ENCODE measurements at places on chromosomes 12 and 14. TPM values are rescaled to one million over a fixed set of nuclear protein-coding genes. Genes with fewer than 3 reads are reported as not detected.

Gene IKZF4
- total RNA-seq, result 8.2 TPM

Gene RNFT2
- total RNA-seq, result 15.8 TPM

Gene KMT2D
- 49.0 TPM for total RNA-seq

Gene CNPY2
- 57.3 TPM for total RNA-seq

Gene TPH2
- not detected for total RNA-seq

DNA sequence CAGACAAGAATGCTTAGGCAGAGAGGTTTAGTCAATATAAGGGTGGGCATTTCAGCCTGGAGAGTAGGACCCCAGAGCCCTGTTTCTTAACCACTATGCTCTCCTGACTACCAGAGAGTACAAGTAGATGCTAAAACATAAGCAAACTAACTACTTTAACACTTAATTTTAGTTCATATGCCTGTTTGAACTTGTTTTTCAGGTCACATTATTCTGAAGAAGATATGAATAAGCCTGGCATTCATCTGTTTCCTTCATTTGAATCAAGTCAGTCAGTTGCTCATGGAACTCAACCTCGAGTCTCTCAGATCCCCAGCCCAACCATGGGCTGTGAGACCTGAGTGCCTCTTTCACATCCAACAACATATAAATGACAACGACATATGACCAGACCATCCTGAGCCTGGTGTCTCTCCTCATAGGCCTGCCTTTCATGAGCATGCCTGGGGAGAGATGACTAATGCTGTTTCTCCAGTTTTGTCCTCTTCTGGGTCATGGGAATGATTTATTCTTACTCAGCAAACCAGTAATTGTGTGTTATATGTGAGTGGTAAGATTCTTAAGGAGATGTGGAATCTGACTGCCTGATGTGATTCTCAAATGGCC, 251.1 kb upstream of the BTG1 start:
- peak; percentile 39 for DNase-seq

- DNase-seq, result peak; percentile 59
These were observed 35.4 kb upstream of the TMEM179 start for GRCh38 chr14:104639885-104640548.

- DNase-seq, result peak; percentile 70
These were observed 103.3 kb upstream of the FKBP4 start for GRCh38 chr12:2691345-2692071.

DNA sequence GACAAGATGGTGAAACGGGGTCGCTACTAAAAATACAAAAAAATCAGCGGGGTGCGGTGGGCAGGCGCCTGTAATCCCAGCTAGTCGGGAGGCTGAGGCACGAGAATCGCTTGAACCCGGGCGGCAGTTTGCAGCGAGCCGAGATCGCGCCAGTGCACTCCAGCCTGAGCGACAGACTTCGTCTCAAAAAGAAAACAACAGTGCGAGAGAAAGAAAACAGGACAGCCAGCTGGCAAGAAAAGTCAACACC, 633 bp upstream of the RNU4-2 start:
- DNase-seq, result no peak

GRCh38 chr14:89397569-89398230, 19.3 kb downstream of the FOXN3 start:
- DNase-seq, result no peak

- DNase-seq, result no peak
These were observed 242.3 kb downstream of the CCER1 start for GRCh38 chr12:90712671-90713070.

DNA sequence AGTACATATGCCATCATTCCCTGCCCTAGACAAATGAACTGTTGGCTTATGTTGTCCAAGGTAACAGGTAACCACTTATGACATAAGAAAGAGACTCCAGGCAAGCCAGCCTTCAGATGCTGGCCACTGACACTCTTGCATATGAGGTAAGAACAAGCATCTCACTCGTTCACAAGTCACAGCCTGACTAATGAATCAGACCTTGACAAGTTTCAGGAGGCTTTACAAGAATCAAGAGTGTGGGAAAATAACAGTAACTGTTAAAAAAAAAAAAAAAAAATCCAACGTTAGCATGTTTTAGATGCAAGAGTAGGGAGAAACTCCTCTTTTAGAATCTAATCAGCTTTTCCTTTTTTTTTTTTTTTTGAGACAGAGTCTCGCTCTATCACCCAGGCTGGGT, 40.7 kb downstream of the ZFYVE1 start:
- DNase-seq, result no peak

GRCh38 chr14:61221906-61222305, 59.2 kb downstream of the TMEM30B start:
- no peak for DNase-seq

GRCh38 chr12:47590771-47591360, 115.0 kb downstream of the RPAP3 start:
- no peak for DNase-seq

GRCh38 chr14:74611650-74612349, at the start of gene LTBP2:
LTBP2 (minus strand) TSS chr14:74612237; CDS start chr14:74611944, 293 bp downstream.
- DNase-seq, result peak; percentile 21

DNA sequence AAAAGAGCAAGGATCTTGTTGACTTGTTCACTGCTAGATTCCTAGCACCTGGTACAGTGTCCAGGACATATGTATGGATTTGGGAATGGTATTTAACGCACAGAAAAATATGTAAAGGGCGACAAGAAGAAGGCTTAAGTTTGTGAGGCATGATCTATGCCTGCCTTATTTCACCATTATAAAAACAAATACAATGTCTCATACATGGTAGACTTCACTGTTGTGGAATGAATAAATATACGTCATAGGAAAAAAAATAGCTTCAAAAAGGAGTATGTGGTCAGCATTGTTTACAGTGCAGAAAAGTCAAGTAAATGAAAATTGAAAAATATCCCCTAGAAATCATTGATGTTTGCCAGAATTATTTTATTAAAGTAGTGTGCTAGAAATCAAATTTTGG, 30.0 kb downstream of the HCFC2 start:
- DNase-seq, result no peak

GRCh38 chr14:64410084-64410774, 22.1 kb downstream of the MTHFD1 start:
- DNase-seq, result no peak

- DNase-seq, result no peak
These were observed 130.6 kb downstream of the KTN1 start for GRCh38 chr14:55710506-55711041.

DNA sequence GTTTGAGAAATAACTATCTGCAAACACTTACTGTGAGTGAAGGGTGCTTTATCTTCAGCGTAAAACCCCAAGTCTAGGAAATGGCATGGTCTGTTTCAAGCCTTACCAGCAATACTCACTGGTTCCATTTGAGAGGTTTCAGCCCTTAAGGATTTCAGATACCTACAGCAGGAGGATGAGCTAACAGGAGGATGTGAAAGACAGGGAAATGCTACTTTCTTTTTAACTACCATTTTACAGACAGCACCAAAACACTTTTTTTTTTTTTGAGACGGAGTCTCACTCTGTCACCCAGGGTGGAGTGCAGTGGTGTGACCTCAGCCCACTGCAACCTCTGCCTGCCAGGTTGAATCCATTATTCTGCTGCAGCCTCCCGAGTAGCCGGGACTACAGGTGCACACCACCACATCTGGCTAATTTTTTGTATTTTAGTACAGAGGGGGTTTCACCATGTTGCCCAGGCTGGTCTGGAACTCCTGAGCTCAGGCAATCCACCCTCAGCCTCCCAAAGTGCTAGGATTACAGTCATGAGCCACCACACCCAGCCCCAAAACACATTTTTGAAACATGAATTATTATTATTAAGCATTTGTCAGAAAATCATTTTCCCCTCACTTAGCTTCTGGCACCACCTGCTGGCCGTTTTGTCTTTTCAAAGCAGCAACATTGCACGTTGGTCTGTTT, 4.6 kb downstream of the MTRFR start:
- peak; percentile 84 for DNase-seq

GRCh38 chr12:88756917-88757316, 176.6 kb upstream of the KITLG start:
- DNase-seq, result no peak

GRCh38 chr12:104741077-104741476, 217.0 kb downstream of the SLC41A2 start:
- DNase-seq, result no peak

DNA sequence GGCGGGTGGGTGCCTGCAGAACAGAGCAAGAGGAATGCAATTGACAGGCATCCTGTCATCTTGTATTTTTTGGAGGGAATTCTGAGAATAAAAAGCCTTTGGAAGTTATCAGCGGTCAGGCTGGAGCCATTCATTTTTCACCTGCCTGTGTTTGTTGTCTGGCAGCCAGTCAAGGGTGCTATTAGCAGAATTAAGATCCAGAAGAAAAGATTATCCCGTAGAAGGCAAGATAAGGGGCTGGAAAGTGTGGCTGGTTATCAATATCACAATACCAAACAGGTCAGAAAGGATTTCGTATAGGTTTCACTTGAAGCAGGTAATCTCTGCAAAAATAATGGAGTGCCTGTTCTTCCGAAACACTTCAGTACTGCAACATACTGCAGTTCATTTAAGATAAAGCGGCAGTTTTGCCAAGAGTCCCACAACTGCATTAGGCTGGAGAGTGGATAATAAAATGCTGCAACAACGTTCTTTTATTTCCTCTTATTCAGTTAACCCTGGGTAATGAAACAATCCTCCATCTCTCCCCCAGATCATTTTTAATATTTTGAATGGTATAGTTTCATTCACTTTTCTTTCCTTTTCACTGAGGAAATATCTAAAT, 171.2 kb upstream of the CDKN3 start:
- no peak for DNase-seq

DNA sequence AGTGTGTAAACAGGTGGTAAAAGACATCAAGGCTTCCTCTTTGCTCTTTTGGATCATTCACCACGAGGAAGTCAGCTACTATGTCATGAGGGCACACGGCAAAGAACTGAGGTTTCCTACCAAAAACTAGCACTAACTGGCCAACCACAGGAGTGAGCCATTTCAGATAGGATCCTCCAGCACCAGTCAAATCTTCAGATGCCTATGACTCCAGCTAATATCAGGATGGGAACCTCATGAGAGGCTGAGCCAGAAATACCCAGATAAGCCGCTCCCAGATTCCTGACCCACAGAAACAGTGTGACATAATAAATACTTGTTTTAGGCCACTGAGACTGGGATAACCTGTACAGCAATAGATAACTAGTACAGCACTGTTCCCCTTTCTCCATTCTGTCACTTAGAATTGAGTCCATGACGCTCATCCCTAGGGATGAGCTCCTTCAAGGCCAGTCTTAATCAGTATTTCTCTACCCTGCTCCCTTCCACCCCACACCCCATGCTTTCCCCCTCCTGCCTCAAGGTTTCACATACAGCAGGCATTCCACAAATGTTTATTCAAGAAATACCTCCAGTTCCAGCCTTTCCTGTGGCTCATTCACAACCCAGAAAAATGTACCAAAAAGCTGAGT, 68.4 kb downstream of the PPM1H start:
- no peak for DNase-seq
